PC-3 (cell line): ENCODE measurements at places on chromosomes 4 and X. TPM values are rescaled to one million over a fixed set of nuclear protein-coding genes. Genes with fewer than 3 reads are reported as not detected.

Gene BCOR
- total RNA-seq, result 21.8 and 41.9 TPM in 2 replicates

Gene SLC7A11
- total RNA-seq, result 13.3 and 14.0 TPM in 2 replicates

Gene LEF1
- 0.58 and 2.4 TPM in 2 replicates for total RNA-seq

Gene MAGEA4
- total RNA-seq, result not detected in 2 replicates

Gene NHS
- 4.9 and 5.6 TPM in 2 replicates for total RNA-seq

Gene FAM184B
- 0.47 and 0.81 TPM in 2 replicates for total RNA-seq

Gene CTAG2
- total RNA-seq, result not detected in 2 replicates

Gene ARHGAP10
- total RNA-seq, result 9.0 and 12.0 TPM in 2 replicates

Gene FGFBP2
- total RNA-seq, result not detected in 2 replicates

Gene ADGRL3
- 0.66 and 0.69 TPM in 2 replicates for total RNA-seq

Gene FAM47A
- total RNA-seq, result not detected in 2 replicates

Gene CPZ
- 21.7 and 27.9 TPM in 2 replicates for total RNA-seq

Gene TCEAL2
- total RNA-seq, result not detected in 2 replicates

Gene SHOX
- total RNA-seq, result not detected in 2 replicates

Gene MEPE
- total RNA-seq, result not detected in 2 replicates

Gene ERCC6L
- 13.0 and 14.6 TPM in 2 replicates for total RNA-seq
